Kidney epithelial cell (primary cell): ENCODE measurements at places on chromosomes 5 and 9.

DNA sequence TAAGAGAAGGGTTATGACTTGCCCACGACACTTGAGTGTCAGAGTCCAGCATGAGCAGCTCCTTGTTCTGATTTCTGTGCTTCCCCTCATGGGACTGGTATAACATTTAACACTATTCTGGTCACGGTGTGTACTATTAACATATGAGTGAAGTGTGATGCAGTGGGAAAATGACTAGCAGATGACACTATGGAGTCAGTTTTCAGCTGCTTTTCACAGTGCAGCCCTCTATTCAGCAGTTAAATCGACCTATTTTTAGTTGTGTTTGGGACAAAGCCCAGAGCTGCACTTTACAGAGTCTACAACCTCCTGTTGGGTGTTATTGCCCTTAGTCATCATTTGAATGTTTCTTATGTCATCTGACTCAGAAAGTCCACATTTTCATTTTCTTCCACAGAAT is 59.1 kb downstream of the CHSY3 start:
- DNase-seq: peak; percentile 69

GRCh38 chr5:88389338-88390095 is 120.9 kb upstream of the TMEM161B start:
- DNase-seq: no peak

- no peak for DNase-seq
Observed at GRCh38 chr9:136616307-136616635, 46.4 kb upstream of the EGFL7 start.

GRCh38 chr5:146151970-146152369 is 30.5 kb downstream of the LARS1 start:
- DNase-seq: no peak

DNA sequence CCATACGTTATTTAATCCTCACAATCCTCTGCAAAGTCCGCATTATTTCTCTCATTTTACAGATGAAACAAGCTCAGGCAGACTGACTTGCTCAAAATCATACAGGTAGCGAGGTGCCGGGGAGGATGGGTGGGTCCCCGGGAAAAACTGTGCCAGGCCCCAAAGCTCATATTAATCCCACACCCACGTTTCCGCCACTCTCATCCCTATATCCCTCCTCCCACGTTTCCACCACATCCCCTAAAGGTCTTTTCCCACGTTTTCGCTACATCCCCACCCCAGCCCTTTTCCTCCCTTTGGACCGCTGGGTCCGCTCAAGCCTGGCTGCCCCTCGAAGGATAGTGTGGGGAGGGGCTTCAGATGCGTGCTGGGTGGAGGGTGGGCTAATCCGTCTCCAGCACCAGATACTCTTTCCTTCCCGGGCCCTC is 434 bp upstream of the FSD1L start:
- DNase-seq: no peak

DNA sequence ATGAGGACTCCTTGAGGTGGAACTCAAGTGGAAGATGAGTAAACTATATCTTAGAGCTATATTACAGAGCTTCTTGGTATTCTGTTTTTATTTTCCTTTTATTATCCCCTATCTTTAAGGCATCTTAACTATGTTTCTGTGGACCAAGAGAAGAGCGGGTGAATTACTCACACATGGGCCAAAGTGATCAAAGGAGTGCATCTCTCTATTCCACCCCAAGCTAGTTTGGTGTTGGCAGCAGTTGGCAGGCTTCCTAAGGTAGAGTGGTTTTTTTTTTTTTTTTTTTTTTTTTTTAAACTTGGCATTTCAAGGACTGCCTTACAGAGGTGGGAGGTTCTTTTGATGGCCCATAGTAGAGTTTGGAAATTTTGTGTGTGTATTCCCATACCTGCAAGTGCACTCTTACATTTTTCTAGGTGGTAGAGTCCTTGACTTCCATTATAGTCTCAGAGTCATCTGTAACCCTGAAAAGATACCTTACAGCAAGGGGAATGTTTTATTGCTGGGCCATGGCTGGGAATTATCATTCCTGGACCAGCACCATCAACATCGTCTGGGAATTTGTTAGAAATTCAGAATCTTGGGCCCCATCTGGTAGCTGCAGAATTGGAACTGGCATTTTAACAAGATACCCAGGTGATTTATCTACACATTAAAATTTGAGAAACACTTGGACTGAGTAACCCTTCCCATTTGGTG is 51.0 kb downstream of the ARHGAP26 start:
- no peak for DNase-seq

- DNase-seq: no peak
Observed at GRCh38 chr5:62707563-62707962, 128.9 kb downstream of the LRRC70 start.

- DNase-seq: peak; percentile 56
Observed at GRCh38 chr9:115276621-115277020, 158.7 kb upstream of the TNC start.

- DNase-seq: no peak
Observed at GRCh38 chr9:72139226-72139625, 10.0 kb upstream of the GDA start.

- peak; percentile 16 for DNase-seq
Observed at GRCh38 chr9:101387871-101388506, 3.2 kb upstream of the BAAT start.

DNA sequence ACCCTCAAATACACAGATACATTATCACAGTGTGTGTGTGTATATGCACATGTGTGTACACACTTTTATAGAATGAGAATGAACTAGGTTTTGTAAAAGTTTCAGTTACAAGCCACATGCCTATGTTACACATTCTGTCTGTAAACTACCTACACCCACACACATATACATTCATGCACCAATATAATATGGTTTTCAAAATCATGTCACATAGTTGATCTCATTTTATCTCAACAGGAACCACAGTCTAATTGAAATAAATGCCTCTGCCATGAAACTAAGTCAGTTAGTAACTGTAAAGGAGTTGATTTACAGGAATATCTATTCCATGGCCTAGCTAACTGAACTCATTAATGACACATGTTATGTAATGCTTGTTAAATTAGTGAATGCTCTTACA is 646.6 kb downstream of the PDE4D start:
- DNase-seq: no peak

- DNase-seq: no peak
Observed at GRCh38 chr9:36451949-36452348, 51.9 kb upstream of the RNF38 start.

- DNase-seq: no peak
Observed at GRCh38 chr9:5357431-5358105, 17.9 kb upstream of the RLN1 start.

DNA sequence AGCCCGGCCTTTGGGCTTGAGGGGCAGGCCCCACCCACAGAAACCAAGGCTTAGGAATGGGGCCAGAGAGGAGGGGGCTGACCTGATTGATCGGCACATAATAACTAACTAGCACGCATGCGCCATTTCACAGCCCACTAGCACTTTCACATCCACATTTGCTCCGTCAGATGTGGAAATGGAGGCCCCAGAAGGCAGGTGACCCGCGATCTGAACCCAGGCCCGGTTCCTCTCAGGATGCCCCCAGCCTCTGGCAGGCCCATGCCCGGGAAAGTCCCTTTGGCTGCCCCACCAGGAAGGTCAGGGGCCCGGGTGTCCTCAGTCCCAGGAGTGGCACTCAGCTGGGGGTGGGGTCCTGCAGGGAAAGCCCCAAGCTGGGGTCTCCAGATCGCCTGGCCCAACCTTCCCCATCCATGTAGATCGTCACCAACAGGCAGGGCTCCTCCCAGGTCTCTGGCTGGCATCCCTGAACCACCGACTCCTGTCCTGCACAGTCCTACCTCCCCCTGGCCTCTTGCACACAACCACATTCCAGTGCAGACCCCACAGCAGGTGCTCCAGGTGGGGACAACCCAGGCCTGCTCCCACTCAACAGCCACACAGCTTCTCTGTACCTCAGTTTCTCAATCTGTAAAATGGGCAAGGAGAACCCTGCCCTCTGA is 46.7 kb downstream of the VAV2 start:
- no peak for DNase-seq

GRCh38 chr9:4497855-4498254 is 7.6 kb downstream of the SLC1A1 start:
- DNase-seq: no peak

DNA sequence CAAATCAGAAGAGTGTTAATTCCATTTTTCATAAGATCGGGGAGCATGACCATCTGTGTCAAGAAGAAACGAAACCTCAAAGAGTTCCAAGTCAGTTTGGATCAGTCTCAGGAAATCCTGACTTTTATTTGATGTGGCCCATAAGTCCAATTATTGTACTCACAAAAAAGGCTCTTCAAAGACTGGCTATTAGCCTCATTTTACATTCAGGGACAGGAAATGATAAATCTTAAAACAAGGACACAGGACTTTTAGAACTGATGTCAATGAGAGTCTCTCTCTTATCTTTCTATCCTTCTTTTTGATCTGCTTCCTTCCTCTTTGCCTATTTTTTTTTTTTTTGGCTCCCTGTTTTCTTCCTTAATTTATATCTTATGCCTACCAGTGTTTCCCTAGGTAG is 43.7 kb upstream of the SHOC1 start:
- no peak for DNase-seq

DNA sequence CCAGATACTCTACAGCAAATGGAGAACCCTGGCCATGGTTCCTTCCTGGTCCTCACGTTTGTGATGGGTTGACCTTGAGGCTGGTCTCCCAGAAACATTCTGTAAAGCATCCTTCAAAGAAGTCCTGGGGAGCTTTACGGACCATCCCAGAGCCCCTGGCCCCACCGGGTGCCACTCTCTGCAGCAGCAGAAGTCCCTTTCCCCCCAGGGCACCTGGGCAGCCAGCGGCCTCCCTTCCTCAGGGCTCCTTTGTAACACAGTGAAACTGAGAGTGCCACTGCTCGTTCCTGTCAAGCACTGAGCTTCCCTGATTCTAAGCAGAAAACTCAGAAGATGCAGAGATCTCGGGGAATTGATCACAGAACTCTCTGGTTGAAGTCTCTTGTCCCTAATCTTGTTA is 104.3 kb downstream of the ENTREP1 start:
- DNase-seq: no peak

- DNase-seq: no peak
Observed at GRCh38 chr9:129996161-129996830, 46.7 kb downstream of the FNBP1 start.

DNA sequence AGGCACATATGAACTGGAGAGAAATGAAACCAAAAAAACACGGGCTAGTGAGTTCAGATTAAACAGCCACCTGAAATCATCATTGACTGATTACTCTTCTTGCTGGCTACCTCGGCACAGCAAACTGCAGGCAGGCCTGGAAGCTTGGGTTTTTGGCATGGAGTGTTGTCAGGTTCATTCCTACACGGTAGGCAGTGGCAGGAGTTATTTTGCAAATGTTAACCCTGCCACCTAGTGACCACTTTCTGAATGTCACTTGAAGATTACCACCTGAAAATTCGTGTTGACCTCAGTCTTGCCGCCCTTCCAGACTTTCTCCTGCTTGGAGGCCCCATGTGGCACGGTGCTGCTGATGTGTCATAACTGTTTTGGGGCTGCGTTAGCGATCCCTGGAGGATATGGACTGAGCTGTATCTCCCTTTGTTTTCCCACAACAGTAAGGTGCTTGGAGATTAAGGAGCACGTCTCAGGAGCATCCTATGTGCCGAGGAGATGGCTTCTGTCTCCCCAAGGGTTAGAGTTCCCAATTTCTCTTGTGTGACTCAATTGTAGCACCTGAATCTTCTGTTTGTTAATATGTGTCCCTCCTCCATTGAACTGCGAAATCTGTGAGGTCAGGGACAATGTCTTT is 12.7 kb upstream of the CD180 start:
- DNase-seq: peak; percentile 45

DNA sequence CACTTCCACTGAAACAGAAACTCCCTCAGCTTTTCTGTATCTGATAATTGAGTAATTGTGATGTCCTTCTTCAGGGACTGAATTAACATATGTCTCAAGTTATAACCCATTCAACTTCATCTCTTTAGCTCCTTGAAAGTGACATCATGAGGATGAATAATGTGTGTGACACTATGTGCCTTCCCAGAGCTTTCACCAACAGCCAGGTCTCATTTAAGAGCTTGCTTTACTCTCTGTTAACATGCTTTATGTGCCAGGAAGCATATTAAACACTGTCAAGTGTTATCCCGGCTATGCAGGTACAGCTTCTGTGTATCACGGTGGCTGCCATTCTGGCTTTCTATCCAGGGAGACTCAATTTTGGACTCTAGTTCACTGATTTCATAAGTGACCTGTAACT is 799.9 kb downstream of the CDH12 start:
- no peak for DNase-seq

- DNase-seq: no peak
Observed at GRCh38 chr5:89694026-89694550, 715.5 kb downstream of the CETN3 start.

- no peak for DNase-seq
Observed at GRCh38 chr5:178123094-178123965, 7.5 kb upstream of the RMND5B start.

DNA sequence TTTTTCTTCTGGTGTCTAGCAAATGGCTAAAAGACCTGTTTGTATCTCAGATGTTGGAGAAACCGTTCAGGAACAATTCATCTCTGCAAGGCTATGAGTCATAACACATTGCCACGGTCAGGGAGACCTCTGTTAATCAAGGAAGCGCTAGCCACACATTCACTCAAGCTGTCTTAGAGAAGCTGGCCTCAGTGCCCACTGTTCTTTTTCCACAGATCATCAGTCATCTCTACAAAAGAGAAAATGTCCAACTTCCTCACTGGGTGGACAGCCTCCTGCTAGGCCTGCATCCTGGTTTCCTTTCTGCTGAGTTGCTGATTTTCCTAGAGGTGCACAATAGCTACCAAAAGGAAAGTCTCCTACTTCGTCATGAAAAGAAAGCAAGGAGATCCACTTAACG is 360.5 kb downstream of the BNC2 start:
- peak; percentile 58 for DNase-seq

GRCh38 chr5:80308526-80308925 is 11.3 kb upstream of the SPZ1 start:
- DNase-seq: no peak

DNA sequence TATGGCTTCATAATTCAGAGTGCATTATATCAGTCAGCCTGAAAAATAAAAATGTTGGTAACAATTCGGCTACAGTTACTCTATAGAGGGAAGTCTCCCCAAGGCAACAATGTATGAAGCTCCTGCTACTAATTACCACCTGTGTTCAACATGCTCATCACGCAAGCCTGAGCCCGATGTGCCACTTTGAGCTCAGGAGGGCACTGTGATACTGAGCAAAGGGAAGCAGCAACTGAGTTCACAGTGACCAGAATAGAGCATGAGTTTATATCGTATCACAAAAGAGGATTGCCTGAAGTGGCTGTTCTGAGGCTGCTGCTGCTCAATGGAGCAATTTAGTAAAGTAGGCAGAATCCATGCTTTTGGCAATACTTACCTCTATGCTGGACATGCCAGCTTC is 202.0 kb upstream of the HAPLN1 start:
- no peak for DNase-seq

- DNase-seq: no peak
Observed at GRCh38 chr9:104993291-104993963, 65.5 kb upstream of the ABCA1 start.

GRCh38 chr5:89628876-89629635 is 746.1 kb upstream of the MEF2C start:
- DNase-seq: no peak

GRCh38 chr9:113692256-113692655 is 183.9 kb upstream of the ZNF618 start:
- no peak for DNase-seq
